ENCODE measurements at places on chromosomes 12 and 14. TPM values are rescaled to one million over a fixed set of nuclear protein-coding genes. Genes with fewer than 3 reads are reported as not detected.

- no peak for DNase-seq
These were observed 474 bp downstream of the TRPV4 start for GRCh38 chr12:109832541-109833306.

GRCh38 chr12:91335699-91336098 is 153.1 kb upstream of the DCN start:
- no peak for DNase-seq

- DNase-seq: no peak
These were observed 141.4 kb downstream of the TMEM132D start for GRCh38 chr12:129762436-129762835.

- DNase-seq: no peak
These were observed 7.4 kb downstream of the TXNRD1 start for GRCh38 chr12:104222976-104223375.

DNA sequence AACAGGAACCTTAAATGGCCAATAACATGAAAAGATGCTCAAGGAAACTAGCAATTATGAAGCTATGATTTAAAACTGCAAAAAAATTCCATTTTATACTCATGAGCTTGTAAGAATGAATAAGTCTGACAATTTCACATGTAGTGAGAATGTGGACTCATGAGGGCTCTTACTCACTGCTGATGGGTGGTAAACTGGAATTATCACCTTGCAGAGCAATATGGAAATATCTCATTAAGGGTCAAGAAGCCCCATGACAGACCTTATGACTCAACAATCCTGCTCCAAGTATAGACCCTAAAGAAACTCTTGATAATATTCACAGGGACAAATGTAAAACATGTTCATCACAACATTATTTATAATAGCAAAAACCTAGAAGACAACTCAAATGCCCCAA is 23.5 kb upstream of the SMAGP start:
- no peak for DNase-seq

Gene TEX52
- not detected for total RNA-seq

Gene C1S
- 6.5 TPM for total RNA-seq

GRCh38 chr12:93526786-93527428 is 45.6 kb upstream of the SOCS2 start:
- DNase-seq: no peak

Gene TSHR
- 0.41 TPM for total RNA-seq

- DNase-seq: no peak
These were observed 42.3 kb upstream of the MMP17 start for GRCh38 chr12:131785763-131786330.

DNA sequence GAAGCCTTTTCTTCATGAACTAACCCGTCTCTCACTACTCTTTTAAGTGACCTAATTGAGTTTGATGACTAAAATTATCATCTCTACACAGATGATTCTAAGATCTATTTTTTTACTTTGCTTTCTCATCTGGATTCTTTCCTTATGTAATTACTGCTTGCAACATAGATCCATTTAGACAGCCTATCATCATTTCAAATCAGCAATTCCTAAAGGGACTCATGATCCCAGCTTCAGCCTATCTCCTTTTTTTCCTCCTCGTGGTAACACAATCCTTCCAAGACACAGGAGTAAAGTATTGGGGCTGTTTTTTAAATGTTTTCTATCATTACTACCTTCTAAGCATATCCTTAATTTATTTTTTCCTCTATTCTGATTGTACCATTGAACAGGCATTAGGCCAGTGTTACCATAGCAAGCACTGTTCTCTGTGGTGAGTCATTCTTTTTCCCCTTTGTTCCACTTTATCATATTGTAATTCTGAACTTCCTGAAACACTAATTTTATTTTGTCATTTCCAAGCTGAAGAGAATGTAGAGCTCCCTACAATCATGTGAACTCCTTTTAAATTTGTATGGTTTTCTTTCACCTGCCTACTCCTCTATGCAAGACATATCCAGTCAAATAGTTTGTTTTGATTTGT is 190.4 kb upstream of the FAR2 start:
- no peak for DNase-seq

Gene KIF26A
- total RNA-seq: 13.0 TPM

GRCh38 chr14:93789228-93790130 is 1.2 kb upstream of the PRIMA1 start:
- DNase-seq: no peak

Gene CLEC2A
- not detected for total RNA-seq

DNA sequence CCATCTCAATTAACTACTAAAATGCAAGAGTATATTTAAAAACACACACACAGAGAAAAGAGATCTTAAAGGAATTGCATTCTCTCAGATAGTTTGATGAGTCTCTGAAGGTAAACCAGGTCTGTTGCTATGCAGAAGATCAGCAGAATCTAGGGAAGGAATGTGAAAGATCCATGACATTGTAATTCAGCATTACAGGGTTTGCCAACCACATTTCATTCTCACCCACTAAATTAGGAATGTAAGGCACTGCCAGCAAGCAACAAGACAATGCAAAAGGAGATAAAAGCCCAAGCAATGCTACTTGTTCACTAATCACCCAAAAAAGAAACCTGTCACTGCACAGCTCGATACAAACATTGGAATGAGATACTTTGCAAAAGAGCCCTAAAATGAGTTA is 106.3 kb downstream of the LRIG3 start:
- no peak for DNase-seq

- DNase-seq: no peak
These were observed 67.6 kb upstream of the TTC7B start for GRCh38 chr14:90883782-90884181.

Gene SLIRP
- total RNA-seq: 95.4 TPM

Gene SERPINA1
- total RNA-seq: 1.6 TPM

DNA sequence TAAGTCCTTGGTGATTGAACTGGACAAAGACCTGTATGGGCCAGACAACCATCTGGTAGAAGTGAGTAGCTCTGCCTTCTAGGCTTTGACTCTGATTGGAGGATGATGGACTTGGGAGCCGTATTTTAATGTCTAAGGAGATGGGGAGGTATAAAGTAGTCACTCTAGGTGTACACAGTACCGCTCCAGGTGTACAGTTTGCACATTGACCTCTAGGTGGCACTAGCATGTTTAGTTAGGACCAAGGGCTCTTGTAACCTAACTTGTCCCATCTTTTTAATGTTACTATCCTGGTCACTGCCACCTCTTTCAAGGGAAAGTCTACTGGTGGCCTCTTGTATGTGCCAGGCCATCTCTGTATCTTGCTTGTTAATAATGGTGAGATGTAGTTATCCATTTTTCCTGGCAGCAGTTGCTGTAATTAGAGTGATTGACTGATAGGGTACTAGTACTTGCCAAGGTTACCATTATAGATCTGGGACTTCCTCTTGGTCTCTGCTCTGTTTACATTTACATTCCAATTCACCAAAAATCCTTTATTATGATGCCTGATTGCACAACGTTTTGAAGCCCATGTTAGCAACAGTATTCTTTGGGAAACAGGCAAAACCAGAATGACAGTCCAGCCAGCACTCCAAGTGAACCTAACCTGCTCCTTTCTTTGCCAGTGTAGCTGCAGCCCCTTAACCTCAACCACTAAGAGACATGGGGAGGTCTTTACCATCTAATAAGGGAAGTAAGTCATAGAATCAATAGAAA is 3.6 kb downstream of the SMARCD1 start:
- DNase-seq: peak; percentile 42

Gene KITLG
- total RNA-seq: 56.3 TPM

GRCh38 chr12:77120156-77121085 is 55.1 kb upstream of the E2F7 start:
- DNase-seq: no peak

DNA sequence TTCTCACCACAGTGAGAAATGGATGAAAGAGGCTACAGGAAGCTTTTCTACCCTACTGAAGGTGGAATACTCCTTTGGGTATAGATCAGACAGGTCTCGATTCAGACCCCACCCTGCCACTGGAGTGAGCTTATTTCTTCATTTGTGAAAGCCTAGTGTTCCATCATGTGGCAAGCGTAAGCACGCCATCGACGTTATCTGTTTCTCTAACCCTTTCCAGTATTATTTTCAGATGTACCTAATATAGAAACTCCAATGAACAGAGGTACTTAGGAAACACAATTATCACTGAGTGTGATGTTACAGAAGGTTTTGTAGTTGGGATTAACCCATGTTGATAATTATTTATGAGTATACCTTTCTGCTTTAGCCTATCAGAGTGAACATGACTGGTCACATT is 12.4 kb downstream of the PEBP1 start:
- no peak for DNase-seq

Gene CARMIL3
- total RNA-seq: 18.8 TPM

DNA sequence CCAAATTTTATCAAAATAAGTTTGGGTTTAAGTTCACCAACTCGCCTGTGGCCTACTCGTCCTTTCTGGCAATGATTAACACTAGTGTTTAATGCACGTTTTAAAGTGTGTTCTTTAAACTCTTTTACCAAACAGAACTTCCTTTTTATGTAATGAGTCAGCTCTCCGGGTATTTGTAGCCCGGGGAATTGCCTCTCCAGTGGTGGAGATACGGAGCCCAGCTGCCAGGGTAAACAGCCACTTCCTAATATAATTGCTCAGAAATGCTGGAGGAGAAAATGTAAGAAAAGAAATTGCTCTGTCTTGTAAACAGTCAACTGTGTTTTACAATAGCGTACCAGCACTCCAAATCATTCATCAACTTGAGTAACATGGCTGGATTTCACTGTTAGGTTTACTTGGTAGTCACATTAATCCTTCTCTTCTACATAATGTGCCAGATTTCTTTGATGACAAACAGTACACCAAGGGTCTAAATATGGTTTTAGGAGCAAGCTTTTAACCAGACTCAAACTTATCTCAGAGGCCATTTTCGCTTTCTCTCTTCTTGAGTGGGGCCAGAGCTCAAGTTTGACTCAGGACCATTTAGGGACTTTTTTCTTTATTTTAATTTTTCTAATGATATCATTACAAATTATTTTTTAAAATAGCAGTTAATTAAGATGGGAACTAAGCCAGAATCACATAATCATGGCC is 101.2 kb upstream of the SLC38A2 start:
- peak; percentile 17 for DNase-seq

GRCh38 chr14:99129211-99129696 is 142.7 kb downstream of the BCL11B start:
- DNase-seq: no peak

- DNase-seq: peak; percentile 7
These were observed 35.1 kb downstream of the DHX37 start for GRCh38 chr12:124953689-124954405.

DNA sequence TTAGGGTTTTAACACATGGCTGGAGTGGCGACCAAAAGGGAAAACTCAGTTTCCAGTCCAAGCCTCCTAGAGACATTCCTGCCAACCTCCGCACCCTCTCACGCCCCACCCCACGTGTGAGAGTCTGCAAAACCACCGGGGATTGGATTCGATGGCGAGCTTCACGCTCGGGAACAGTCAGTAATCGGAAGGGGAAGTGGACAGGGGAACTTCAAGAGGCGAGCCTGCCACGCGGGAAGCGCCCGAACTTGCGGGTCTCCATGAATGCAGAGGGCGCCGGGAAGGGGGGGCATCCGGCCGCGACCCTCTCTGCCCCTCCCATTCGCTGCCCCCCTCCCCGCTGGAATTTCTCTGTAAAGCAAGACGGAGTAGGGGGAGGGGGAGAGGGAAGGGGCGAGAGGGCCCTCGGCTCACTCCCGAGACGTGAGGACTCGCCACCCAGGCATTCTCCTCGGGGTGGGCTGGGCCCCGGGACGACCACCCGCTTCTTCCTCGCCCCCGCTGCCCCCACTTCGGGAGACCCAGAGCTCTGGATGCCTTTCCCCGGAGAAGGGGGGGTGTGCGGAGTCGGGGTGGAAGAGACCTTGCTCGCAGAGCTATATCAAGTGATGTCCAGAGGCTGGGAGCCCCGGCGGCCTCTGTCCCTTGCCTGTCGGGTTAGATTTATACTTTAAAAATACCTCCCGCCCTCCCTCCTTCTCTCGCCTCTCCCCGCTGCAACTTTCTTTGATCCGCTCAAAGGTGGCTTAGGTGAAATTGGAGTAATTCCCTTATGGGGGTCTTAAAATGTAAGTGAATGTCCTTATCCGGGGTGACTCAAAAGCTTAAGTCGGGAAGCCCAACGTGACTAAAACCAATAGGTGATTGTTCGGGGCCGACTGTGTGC is 2.5 kb upstream of the CCND2 start:
- DNase-seq: no peak

GRCh38 chr12:67449591-67450052 is 180.5 kb downstream of the CAND1 start:
- DNase-seq: no peak

GRCh38 chr14:76235628-76236027 is 83.9 kb downstream of the GPATCH2L start:
- DNase-seq: no peak

DNA sequence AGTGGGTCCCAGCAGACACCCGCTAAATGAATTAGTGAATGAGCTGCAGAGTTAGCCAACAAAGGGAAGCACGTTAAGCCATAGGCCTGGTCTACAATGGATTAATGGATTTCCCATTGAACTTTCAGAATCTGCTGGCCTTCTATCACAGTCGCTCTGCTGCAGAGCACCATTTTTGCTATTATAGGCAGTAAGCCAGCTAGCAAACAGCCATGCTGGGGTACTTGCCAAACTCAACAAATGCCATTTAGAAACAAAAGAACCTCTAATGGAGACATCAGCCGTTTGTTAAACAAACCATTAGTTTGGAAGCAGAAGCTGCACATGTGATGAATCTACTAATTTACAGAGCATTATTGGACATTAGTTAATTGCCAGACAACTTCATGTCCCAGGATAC is 181.1 kb upstream of the STXBP6 start:
- no peak for DNase-seq

GRCh38 chr14:94601884-94602391 is 10.3 kb upstream of the SERPINA3 start:
- no peak for DNase-seq

DNA sequence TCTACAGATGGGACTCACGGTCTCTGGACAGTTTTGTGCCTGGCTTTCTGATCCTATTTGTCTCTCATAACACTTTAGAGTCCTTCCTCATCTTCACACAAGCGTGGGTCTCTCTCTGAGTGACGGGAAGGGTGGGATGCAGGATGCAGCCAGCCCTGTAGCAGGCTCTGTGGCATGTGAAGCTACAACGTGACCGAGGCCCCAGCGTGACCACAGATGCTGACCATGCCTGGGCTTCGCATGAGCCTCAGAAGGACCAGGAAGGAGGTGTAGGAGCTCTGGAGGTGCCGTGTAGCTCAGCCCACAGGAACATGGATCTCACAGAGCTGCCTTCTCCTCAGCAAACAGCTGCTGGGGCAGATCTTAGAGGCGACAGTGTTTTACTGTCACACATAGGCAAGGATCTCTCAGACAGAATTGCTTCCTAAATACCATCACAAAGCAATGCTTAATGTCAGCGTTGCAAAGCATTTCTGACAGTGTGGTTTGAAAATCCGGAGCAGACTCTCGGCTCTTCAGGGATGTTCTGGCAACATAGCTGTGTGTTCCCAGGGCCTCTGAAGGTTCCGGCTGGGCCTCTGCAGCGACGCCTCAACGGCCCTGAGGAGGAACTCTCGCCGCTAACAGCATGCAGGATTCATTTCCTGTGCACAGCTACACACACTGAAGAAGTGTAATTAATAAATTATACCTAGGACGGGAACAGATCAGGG is 21.9 kb downstream of the ANKLE2 start:
- DNase-seq: no peak

- DNase-seq: no peak
These were observed 31.1 kb downstream of the AK7 start for GRCh38 chr14:96422992-96423391.
